ENCODE measurements at places on chromosomes 7 and 10.

DNA sequence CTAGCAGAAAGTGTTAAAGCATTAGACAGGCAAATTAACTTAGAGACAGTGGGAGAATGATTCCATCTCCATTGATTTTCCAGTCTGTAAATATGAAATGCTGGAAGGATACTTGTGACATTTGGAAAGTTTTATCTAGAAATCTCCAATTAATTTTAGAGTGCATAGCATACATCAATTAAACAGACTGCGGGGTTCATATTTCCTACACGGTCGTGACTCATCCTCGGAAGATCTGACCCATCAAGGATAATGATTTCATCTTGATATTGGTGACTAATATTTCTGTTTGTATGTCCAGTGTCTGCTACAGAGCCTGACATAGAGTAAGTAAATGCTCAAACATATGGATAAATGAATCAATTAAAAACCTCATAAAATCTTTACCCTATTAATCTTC lies 474.9 kb downstream of the KCNMA1 start:
- DNase-seq = no peak

- no peak for DNase-seq
These were observed 11.9 kb downstream of the ZCCHC24 start for GRCh38 chr10:79433324-79434222.

GRCh38 chr7:119888251-119888650 lies 384.7 kb upstream of the KCND2 start:
- DNase-seq = peak; percentile 13

GRCh38 chr10:102985811-102986210 lies 67.7 kb downstream of the CNNM2 start:
- no peak for DNase-seq

DNA sequence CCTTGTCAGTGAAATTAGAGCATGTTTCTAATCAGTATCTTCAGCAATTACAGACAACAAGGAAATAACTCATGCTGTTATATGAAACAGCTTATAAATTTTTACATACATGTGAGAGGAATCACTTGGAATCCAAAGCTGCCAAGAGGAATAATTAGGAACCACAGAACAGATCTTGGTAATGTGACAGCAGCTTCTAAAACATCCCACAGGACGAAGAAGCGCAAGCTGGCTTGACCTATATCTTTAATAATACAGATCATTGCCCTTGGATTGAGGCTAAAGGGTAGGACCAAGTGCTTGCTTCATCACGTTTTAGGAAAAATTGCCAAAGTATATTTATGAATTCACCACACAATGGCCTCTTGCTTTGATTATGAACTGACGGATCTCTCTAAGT lies 869.8 kb downstream of the LRMDA start:
- DNase-seq = no peak

- no peak for DNase-seq
These were observed 835.0 kb upstream of the COBL start for GRCh38 chr7:52151559-52151958.

DNA sequence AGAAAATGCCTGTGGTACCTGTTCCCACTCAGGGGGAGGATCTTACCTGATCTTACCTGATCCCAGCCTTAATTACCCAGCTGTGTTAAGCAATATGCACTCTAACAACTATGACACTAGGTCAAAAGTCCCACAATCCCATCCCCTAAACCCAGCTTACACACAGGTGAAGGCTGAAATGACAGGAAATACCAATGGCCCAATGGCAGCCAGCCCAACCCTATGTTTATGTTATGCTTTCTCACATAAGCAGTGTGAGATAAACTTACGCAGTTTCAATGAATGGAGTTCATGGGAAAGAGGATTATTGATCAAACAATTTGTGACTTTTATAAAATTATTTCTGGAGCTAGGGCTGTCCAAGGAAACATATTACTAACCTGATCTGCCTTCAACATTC lies 91.9 kb downstream of the GPAM start:
- no peak for DNase-seq

DNA sequence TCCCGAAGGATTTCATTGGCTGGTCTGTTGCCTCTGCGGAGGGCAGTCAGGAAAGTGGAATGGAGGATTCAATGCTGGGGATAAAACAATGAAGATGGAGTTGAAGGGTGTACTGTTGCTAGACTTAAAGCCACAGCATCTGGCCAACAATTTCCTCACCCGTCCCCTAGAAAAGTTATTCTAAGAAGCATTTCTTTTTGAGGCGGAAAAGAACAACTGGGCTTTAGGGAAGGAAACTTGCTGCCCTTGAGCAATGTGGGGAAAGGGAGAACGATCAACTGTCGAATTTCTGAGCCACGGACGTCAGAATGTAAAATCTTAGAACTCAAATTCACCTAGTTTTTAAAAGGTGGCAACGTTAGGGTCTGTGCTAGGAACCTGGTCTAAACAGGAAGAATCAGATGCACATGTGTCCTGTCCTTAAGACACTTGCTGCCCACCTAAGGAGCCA lies 664 bp downstream of the FMC1 start:
- DNase-seq = no peak

DNA sequence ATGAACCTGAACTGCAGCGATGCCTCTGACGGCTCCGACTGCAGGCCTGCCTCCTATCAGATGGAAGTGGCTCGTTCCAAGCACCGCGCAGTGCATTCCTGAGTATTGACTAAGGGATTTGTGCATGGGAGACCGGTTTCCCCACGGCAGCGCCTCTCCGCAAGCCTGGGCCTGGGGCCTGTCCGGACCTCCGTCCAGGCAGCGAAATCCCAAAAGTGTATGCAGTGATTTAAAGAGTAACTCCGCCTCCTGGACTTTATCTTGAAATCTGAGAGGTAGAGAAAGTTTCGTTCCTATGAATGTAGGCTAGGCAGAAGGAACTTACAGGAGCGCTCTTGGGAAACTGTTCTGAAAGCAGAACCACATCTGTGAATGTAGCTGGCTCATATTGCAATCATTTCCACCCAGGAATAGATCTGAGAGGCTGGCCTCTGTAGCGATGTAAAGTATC lies 106.2 kb upstream of the CELF2 start:
- DNase-seq = peak; percentile 72

DNA sequence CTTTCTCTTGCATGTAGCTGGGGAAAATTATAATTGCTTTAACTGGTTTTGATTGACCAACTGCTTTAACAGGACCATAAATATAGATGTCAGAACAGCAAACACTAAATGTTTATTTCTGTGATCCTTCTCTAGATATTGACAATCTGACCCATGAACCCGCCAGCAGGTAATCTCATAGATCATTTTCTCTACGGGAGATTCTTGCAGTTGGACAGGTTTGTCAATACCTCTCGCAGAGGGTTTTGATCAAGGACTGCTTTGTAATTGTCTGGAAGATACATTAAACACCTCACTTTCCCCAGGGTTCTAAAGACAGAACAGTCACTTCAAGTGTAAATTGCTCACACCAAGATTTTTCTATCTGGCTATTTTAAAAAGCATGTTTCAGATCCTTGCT lies 235.8 kb upstream of the RHOBTB1 start:
- no peak for DNase-seq

GRCh38 chr10:35875016-35875676 lies 233.1 kb upstream of the FZD8 start:
- DNase-seq = no peak

GRCh38 chr7:99920149-99920548 lies 819 bp upstream of the TRIM4 start:
- DNase-seq = no peak

- DNase-seq = no peak
These were observed 76.1 kb downstream of the CUBN start for GRCh38 chr10:17053513-17053912.

DNA sequence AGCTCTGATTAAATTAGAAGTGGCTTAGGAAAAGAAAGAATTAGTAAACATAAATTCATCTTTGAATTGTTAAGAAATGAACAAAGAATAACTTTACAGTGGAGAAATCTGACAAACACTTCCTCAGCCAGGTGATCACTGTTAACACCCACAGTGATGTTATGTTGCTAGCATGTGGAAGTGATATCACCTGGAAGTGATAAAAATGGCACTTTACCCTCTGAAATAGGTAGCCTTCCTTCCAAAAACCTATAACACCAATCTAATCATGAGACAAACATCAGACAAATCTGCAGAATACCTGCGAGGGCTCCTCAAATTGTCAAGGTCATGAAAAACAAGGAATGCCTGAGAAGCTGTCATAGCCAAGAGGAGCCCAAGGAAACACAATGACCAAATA lies 59.5 kb downstream of the SNX10 start:
- no peak for DNase-seq

GRCh38 chr10:59397961-59398360 lies 35.6 kb upstream of the FAM13C start:
- DNase-seq = no peak

DNA sequence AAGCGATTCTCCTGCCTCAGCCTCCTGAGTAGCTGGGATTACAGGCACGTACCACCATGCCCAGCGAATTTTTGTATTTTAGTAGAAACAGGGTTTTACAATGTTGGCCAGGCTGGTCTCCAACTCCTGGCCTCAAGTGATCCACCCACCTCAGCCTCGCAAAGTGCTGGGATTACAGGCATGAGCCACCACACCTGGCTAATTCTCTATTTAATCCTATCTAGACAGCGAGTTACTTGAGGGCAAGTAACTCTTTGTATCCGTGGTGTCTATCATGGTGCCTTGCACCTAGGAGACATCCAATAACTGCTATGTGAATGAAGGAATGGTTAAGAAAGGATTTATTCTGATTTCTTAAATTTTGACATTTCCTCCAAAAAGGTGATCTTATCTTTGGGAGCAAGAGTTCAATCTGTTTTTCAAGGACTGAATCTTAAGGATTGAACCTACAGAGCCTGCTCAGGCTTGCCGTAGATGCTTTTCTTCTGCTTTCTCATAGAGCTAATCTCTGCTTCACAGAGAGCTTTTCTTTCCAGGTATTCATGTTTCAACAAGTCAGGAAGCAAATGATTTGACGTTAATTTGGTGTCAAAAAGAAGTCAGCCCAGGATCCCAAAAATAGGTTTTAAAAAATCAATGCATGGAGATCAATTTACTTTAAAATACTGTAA lies 101.6 kb downstream of the CUL2 start:
- DNase-seq = no peak

DNA sequence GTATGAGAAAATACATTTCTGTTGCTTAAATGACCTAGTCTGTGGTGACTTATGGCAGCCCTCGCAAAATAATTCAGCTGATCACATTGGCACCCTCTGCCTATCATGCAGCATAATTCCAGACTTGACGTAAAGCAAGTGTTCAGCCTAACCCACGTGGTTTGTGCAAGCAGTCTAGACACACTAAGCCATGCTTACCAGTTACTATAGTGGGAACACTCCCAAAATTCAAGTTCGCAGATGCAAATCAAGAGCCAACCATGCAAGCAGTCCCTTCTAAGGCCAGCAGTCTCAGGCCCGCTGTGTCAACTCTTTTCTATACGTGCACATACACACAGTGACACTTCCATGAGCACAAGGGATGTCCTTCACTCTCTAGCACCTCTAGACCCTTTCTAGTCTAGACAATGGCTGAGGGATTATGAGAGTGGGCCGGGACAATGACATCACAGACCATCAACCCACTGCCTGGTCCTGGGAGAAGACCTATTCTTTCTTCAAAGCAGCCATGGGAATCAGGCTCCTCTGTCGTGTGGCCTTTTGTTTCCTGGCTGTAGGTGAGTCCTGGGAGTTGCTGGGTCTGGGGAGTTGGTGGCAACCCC lies 29.0 kb upstream of the PRSS1 start:
- no peak for DNase-seq

- no peak for DNase-seq
These were observed 180.9 kb downstream of the CDK14 start for GRCh38 chr7:90777041-90777440.

GRCh38 chr7:121872831-121873288 lies at the start of gene PTPRZ1:
Gene PTPRZ1 (plus strand): TSS chr7:121873161. CDS start chr7:121873500, 339 bp downstream.
- DNase-seq = peak; percentile 58

GRCh38 chr7:65459438-65459837 lies 85.8 kb downstream of the ZNF92 start:
- DNase-seq = no peak

DNA sequence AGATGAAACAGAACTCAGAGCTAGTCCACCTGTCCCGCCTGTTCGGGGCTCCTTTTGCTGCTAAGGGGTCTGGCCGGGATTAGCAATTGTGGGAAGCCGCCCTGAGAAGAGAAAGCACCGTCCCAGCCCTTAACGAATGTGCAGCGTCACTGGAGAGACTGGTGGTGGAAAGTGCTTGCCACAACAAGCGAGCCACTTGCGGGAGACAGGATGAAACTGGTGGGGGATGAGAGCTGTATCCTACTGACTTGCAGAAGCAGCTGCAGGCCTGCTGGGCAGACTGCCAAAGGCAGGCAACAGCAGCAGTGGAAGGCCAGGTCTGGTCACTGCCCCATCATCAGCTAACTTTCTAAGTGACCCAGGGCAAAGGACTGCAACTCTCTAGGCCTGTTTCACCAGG lies 95.4 kb downstream of the FAM53B start:
- peak; percentile 68 for DNase-seq

DNA sequence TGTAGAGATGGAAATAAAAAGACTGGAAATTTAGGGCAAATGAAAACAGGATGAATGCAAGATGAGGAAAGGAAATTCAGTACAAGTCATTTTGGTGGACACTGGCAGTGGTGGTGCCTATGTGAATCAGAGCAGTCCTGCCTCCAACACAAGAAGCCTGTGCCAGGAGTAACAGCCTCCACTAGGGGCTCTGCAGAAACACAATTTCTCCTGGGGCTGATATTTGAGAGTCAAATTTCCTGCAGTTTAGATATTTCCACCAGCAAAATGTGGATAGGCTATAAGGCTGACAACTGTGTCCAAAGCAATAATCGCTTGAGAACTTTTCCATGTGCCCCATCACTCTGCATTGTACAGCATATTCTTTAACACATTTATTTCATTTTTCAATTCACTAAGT lies 4.7 kb upstream of the PLXDC2 start:
- DNase-seq = no peak

- no peak for DNase-seq
These were observed 106.7 kb downstream of the USP6NL start for GRCh38 chr10:11504566-11505285.

DNA sequence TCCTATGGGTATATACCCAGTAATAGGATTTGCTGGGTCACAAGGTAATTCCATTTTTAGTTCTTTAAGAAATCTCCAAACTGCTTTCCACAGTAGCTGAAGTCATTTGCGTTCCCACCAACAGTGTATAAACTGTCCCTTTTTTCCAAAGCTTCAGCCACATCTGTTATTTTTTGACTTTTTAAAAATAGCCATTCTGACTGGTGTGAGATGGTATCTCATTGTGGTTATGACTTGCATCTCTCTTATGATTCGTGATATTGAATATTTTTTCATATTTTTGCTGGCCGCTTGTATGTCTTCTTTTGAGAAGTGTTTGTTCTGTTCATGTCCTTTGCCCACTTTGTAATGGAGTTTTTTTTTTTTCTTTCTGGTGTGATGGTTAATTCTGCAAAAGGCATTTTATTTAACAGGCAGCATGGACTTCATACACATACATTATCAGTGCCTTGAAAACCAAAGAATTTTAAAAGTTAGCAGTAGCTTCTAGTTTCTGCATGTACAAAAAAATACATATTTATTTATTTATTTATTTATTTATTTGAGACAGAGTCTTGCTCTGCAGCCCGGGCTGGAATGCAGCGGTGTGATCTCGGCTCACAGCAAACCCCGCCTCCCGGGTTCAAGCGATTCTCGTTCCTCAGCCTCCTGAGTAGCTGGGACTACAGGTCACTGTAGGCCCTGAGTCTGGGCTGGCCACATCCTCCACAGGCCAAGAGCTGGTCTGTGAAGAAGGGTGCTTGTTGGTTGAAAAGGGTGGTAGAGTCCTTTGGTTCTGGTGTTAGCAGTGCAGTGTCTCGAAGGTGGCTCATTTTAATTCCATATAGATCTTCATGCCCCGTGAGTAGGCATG lies 32.3 kb downstream of the AGR3 start:
- no peak for DNase-seq

Measured in right lung (tissue), 10 donors.